ENCODE measurements at places on chromosomes 4 and X.

DNA sequence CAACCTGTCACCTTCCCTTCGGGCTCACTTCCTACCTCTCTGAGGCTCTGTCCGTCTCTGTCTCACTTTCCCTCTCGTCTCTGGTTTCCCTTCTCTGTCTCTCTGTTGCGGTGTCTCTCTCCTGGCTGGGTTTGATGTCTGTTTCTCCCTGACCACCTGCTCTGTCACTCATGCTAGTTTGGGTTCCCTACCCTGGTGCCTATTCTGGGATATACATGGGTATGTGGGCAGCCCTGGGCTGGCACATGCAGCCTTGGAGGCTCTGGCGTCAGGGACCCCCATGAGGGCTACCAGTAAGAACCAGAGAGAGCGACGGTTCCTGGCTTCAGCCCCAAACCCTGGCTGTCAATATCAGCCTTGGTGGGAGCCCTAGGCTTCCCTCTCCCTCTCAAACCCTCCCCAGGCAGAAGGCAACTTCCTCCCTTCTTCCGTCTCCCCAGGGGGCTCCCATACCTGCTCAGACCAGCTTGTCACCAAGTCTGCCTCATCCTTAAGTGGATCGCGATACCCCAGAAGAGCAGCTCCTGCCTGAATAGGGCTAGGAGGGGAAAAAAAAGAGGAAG, 314 bp downstream of the DNASE1L1 start:
- no peak for DNase-seq

DNA sequence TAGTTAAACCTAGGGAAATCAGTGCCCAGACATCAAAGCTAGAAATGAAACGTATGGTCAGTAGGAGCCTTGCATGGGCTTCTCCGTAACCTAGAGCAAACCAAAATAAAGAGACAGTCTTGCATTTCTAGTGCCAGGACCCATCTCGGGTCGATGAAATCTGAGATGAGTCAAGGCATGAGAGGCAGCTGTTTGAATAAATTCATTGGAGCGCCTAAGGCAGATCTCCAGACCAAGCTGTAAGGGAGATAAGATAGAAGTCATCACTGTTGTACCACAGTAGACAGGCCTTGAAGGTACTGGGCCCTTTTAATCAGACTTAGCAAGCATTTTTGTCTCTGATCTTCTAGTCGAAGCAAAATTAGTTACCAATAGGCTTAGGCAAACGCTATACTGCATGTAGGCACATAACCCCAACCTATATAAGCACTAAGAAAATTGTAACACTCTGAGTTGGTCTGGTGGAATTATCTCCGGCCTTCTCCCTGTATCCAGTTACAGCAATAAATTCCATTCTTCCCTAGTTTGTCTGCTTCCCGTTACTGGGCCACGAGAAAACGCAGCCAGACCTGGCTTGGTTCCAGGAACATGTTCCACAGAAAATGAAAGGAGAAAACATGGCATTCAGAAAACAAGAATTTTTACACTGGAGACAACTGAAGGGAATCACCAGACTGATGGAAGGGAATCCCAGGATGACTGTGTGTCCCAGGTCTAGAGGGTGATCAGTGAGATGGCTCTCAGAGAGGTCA, 21.1 kb upstream of the PAPSS1 start:
- no peak for DNase-seq

GRCh38 chrX:2917767-2918166, 11.4 kb downstream of the ARSD start:
- DNase-seq = no peak

DNA sequence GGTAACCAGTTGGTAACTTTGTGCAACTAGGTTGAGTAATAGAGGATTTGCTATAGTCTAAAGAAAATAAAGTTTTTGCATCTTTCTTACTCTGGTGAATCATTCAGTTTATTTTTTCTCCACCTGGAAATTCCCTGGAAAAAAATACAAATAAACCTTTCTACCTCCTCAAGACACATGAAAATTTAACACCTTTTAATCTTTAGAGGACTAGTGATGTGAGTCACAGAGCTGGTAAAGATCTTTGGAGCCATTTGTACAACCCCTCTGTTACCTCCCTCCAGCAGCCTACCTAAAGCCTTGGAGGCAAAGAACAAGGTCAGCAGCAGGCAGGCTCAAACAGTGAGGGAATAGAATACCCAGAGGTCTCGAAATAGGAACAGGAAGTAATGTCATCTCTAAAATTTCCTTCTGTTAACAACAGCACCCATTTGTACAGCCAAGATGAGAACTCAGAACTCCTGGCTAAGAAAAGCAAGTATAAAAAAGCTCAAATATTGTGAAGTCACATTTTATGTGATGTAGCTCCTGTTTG, 10.2 kb upstream of the MAOB start:
- DNase-seq = no peak

GRCh38 chr4:188399834-188400233, 260.6 kb downstream of the TRIML1 start:
- no peak for DNase-seq

GRCh38 chr4:77817304-77818072, 1.7 kb downstream of the CNOT6L start:
- no peak for DNase-seq

DNA sequence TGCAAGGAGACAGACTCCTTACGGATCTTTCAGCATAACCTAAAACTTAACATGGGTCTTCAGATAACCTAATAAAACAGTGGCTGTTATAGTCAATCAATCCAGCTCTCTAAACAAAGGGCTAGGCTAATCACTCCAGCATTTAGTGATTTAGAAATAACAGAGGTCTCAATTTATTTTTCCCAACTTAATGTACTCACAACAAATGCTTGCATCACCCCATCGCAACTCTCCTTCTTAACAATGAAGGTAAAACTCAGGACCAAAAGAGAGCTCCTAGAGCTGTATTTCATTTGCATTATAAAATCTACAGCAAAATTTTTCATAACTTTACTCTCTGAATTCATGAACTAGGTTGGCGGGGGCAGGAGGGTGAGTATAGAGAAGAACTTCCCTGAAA, 1.1 kb downstream of the LIN54 start:
- DNase-seq = no peak

DNA sequence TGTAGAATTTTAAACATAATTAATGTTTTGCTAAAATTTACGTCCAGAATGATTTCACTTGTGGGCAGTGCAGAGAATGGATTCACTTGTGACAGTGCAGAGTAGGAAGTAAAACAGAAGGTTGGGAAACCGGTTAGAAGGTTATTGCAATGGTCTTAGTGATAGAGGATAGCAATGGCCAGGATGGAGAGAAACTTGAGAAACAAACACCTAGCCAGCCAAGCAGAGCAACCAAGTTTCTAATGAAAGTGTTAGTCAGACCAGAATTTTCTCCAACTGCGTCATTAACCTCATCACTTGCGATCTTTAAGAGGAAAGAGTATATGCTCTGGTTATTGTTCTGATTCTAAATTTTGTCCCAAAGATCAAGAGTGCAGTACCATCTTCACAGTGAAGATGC, 50.0 kb upstream of the TBC1D9 start:
- DNase-seq = no peak

DNA sequence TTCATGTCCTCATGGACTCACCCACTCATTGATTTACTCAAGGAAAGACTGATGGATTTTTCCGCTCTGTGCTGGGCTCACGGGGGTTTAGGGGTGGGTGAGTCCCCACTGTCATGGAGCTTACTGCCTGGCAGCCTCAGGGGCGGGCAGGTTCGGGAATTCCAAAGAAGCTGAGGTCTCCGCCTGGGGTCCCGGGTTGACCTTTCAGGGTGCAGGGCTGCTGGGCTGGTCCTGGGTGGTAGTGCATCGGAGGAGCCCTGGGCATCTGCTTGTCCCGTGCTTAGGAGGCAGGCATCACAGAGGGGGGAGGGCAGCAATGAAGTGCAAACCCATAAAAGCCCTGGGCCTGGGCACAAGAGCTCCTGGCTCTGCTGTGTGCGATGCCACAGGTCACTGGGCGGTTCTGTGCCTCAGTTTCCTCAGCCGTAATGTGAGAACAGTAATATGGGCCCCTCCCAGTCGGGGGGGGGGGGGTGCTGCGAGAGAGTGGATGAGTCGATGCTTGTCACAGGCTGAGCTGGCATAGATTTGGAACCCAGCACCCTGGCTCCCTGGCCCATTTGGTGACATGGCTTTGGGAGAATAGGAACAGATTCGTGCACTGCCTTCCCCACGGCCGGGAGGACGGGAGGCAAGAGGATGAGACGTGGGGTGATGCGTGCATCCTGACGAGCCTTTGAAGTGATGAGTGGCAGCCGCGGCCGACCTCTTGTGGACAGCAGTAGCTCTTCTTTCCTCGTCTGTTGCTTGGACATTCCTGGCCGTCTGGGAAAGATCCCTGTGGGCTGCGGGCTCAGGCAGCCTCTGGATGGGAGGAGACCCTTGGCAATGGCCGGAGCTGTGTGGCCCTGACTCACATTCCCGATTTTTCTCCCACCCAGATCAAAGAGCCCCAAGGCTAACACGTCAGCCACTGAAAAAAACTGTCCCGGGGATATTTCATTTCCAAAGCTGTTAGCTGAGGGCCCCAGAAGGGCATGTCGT, 42.0 kb downstream of the PSAPL1 start:
- no peak for DNase-seq

DNA sequence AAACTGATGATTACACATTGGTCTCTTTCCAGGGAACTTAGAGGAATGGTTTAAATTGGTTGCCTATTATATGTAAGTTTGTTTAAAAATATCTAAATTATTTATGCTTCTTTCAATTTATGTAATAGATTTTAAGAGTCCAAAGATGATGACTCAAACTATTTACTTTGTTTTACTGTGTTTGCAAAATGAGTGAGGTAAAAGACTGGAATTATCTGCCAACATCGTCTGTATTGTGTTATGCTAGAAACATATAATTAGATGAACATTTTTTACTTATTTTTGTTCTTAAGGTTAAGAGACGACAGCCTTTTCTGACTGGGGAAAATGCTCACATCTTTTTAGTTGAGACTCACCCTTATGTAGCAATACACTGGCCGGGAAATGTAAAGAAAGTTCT, 51.1 kb upstream of the SYTL5 start:
- DNase-seq = no peak

- no peak for DNase-seq
These were observed 67.8 kb upstream of the NBDY start for GRCh38 chrX:56661193-56661592.

- no peak for DNase-seq
These were observed 83.9 kb upstream of the SPANXB1 start for GRCh38 chrX:140918398-140919038.

Data from activated CD8-positive, alpha-beta memory T cell treated with anti-CD3 and anti-CD28 coated beads, Interleukin-2, amount 50 U/mL, for 4 hours (primary cell).